ENCODE measurements at places on chromosomes 5 and 9.

GRCh38 chr9:19271081-19271480, 40.6 kb downstream of the DENND4C start:
- peak; percentile 8 for DNase-seq

DNA sequence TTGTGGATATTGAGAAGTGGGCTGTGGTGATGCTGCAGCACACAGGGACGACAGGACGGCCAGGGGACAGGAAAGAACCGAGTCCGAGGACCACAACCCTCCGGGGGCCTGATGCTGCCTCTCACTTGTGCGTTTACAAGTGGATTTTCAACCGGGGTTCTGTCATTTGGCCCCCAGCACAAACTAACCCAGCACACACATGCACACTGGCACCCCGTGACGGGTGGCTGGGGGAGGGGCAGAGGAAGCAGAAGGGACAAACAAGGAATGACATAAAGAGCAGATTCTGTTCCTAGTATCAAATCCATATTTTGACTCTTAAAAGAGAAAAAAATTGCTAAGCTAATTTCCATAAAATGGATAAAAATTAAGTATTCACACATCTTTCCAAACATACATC, 18.3 kb upstream of the ZFYVE16 start:
- no peak for DNase-seq

DNA sequence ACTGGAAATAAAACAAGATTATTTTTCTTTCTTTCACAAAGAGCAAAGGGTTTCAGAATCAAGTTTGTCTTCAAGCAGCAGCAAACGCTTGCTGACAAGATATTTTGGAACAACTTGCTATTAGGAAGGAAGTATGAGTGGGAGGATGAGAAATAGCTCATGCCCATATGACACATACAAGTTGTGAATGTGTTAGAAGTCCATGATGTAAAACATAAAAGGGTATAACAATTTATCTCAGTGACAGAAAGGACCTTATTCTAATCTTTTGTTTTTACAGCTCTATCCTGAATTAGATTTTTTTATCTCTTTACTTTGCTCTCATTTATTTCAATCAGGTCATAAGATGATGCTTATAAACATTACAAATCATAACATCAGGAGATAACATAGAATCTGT, 516.6 kb upstream of the MEF2C start:
- peak; percentile 62 for DNase-seq

- DNase-seq = no peak
These were observed 849 bp upstream of the MGAT1 start for GRCh38 chr5:180803181-180804128.

- no peak for DNase-seq
These were observed 43.6 kb downstream of the SLC6A3 start for GRCh38 chr5:1401536-1402138.

- no peak for DNase-seq
These were observed 139.7 kb downstream of the OR2K2 start for GRCh38 chr9:111190347-111190746.

DNA sequence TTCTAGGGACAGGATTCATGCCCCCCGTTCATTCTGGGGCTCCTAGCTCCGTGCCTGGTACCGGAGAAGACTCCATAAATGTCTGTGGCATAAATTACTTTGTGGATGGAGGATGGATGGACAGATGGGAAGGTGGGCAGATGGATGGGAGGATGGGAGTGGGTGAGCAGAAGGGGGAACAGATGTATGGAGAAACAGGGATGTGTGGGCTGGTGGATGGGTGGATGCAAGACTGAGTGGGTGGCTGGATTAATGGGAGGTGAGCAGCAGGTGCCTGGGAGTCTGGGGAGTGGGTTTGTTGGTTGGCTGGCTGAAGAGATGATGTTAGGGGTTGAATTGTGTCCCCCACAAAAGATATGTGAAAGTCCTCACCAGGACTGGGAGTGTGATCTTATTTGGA, 43.5 kb downstream of the SARDH start:
- DNase-seq = no peak

DNA sequence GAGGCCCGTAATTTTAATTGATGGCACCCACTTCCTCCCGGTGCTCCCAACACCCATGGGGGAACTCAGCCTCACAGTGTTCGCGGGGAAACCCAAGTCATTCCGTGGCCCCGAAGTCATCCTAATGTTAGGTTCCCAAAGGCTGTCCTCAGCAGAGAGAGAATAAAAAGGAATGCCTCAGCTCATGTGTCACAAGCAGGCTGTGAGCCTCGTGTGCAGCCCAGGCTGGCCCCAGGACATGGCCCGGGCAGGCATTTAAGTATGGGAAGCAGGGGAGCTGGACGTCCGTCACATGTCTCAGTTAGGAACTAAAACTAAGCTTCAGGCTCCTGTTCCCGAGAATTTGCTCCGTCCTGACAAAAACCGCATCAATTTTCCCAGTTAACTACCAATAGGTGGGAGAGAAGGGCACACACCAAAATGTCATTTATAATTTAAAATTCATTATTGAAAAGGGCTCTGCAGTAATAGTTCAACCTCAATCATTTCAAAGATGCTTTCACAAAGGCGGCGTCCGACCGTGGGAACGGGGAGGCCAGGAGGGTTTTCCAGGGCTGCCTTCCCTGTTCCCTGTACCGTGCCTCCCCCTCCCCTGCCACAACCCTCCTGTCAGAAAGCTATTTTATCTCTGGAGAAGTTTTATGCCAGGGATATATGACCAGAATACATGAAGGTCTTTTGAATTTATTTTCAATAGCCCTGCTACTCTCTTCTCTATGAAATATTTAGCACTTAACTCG, 137.3 kb downstream of the FSTL4 start:
- no peak for DNase-seq

DNA sequence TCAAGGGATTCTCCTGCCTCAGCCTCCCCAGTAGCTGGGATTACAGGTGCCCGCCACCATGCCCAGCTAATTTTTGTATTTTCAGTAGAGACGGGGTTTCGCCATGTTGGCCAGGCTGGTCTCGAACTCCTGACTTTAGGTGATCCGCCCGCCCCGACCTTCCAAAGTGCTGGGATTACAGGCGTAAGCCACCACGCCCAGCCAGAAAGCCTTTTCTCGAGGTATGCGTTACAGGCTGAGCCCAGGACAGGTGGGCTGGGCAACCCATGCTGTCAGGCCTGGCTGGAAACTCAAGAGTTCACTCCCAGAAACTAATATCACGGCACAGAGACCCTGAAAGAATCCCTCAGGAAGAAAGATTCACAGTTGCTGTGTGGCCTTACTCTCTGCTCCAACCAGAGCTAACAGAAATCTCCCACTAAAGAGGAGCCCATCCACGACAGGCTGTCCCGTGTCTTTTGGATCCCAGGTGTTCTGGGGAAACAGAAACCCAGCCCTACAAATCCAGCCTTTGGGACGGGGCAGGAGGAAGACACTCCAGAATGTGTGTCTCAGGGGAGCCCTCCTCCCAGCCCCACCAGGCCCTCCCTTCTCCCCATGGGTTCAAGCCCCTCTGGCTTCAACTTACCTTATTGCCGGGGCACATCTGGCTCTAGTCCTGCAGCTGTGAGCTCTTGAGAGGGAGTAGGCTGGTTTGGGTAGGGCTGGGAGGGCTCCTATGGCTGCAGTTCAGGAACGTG, 400 bp downstream of the TIFAB start:
- DNase-seq = no peak

DNA sequence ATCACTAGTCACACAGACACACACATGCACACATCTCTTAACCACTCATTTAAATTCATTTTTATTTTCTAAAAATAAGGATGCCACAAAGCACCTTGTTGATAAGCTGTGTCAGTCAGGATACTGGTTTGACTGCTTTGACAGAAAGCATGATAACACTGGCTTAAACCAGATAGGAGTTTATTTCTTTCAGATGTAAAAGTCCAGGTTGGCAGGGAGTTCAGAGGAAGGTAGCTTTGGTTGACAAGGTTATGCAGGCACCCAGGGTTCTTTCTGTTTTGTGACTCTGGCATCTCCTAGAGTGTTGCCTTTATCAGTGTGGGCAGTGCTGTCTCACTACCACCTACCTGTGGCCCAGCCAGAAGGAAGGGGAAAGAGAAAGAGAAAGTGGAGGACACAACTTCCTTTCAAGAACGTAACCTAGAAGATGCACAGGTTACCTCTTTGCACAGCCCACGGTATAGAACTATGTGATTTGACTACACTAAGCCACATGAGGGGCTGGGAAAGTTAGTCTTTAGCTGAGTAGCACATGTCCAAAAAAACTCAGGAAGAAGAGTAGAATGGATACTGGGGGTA, 334.7 kb downstream of the OSTF1 start:
- no peak for DNase-seq

- DNase-seq = no peak
These were observed at the start of gene HAND1 for GRCh38 chr5:154478224-154478565. HAND1 (minus strand) TSS chr5:154478227; CDS start chr5:154478008, 219 bp downstream.

DNA sequence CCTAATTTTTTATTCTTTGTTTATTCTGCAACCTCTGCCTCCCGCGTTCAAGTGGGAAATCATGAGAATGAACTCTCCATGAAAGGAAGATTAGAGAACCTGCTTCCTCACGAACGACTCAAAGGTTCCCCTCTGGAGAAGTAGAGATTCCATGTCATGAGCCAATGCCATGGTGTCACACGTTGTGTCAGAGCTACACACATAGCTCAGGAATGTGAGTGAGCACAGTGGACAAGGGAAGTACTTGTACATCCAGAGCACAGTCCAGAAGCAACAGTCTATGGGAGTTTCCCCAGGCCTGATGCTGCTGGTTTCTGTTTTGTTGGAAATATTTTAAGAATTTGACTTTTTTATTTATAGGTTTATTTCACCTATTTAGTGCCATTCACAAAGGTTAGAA, 26.8 kb upstream of the PPP2CA start:
- DNase-seq = peak; percentile 95

GRCh38 chr5:151581347-151581746, 9.8 kb downstream of the FAT2 start:
- no peak for DNase-seq

DNA sequence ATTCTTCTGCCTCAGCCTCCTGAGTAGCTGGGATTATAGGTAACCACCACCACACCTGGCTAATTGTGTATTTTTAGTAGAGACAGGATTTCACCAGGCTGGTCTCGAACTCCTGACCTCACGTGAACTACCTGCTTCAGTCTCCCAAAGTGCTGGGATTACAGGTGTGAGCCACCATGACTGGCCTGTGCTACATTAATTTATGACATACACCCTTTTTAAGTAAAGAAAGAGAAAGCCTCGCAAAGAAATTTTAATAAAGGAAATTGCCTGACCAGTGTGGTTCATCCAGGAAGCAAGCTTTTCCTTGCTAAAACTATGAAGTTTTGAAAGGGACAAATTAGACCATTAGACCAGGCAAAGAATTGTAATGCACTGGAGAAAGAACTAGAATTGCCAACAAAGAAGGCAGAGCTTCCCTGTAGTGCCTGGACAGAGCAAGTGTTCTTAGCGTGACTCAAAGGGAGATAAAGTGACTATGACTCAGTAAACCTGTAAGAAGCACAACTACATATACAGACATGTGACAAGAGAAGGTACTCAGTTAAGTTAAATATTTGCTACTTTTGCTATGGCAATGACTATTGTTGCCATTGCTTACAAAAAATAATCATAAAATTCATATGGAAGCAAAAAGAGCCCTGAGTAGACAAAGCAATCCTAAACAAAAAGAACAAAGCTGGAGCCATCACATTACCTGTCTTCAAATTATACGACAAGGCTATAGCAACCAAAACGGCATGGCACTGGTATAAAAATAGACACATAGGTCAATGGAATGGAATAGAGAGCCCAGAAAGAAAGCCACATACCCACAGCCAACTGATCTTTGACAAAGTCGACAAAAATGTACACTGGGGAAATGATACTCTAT, 54.6 kb downstream of the FYB1 start:
- DNase-seq = peak; percentile 28

DNA sequence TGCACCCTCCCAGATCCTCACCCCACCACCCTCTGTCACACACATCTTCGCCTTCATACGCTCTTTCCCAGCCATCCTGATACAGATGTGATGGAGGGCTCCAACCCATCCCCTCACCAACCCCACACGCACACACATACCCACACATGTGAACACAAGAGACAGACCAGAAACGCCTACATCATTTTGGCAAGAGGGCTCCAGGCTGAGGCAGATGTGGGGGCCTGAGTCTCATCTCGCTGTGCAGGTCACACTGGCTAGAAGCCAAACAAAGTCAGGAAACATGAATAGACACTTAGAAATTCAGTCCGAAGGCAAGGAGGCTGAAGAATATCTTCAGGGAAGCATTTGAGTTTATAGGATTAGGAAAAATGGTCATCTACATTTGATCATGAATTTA, 6.2 kb downstream of the PRDM12 start:
- no peak for DNase-seq

GRCh38 chr9:98428454-98428853, 173.0 kb upstream of the TBC1D2 start:
- no peak for DNase-seq

- no peak for DNase-seq
These were observed 290.8 kb downstream of the YTHDC2 start for GRCh38 chr5:113804264-113804663.

- no peak for DNase-seq
These were observed 1.6 kb downstream of the AFAP1L1 start for GRCh38 chr5:149273237-149273636.

- no peak for DNase-seq
These were observed 339.1 kb downstream of the NFIB start for GRCh38 chr9:13974891-13975290.

GRCh38 chr5:73587923-73588322, 22.4 kb downstream of the UTP15 start:
- DNase-seq = no peak

DNA sequence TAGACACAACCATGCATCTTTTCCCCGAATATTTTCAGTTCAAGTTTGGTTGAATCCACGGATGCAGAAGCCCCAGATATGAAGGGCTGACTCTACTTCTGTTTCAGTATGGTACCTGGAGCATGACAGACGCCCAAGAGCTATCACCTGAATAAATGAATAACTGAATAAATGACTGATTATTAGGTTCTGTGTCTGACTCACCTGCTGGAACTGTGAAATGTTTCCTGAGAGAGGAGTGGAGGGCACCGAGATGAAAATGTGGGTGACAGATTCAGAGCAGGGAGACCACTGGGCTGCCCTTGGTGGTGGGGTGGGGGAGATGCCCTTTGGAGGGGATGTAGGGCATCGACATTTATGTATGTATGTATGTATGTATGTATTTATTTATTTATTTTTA, 13.2 kb downstream of the FRMPD1 start:
- DNase-seq = no peak

- DNase-seq = no peak
These were observed 39.0 kb downstream of the RGS3 start for GRCh38 chr9:113502427-113503034.

GRCh38 chr9:14957109-14957508, 46.9 kb upstream of the FREM1 start:
- DNase-seq = no peak

GRCh38 chr5:88979244-88979643, 96.3 kb upstream of the MEF2C start:
- DNase-seq = peak; percentile 70

- DNase-seq = no peak
These were observed 115.4 kb downstream of the ST8SIA4 start for GRCh38 chr5:100787648-100788047.

Data from cardiac fibroblast (primary cell).